ENCODE measurements at places on chromosomes 11 and 22. TPM values are rescaled to one million over a fixed set of nuclear protein-coding genes. Genes with fewer than 3 reads are reported as not detected.

Gene KCNQ1OT1
- 0.23 TPM for total RNA-seq

GRCh38 chr11:46682773-46683752 lies 17.4 kb downstream of the ARHGAP1 start:
- DNase-seq, result no peak

- no peak for DNase-seq
Measured at GRCh38 chr22:44407171-44407986, 90.7 kb downstream of the RTL6 start.

Gene GNAZ
- total RNA-seq, result 44.1 TPM

- DNase-seq, result no peak
Measured at GRCh38 chr11:9716275-9717039, 52.6 kb downstream of the SWAP70 start.

- DNase-seq, result no peak
Measured at GRCh38 chr22:42282943-42283277, 12.5 kb upstream of the TCF20 start.

GRCh38 chr11:57392066-57392762 lies 1.8 kb upstream of the PRG2 start:
- no peak for DNase-seq

DNA sequence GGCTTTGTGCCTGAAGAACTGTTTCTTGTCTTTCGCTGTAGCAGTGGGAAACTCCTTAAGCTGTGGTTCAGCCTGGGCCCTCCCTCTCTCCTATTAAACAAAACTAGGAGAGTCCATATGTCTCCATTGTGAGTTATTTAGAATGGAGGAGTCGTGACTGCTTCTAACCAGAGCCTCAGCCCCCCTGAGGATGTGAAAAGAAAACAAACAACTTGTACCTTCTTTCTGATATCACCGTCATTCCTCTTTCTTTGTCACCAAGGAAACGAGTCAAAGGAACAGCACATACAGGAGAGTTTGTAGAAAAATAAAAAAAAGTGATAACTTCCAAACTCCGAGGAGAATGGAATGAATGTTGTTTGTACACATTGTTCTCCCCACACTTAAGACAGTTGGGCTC lies 11.6 kb upstream of the EXT2 start:
- DNase-seq, result no peak

- DNase-seq, result no peak
Measured at GRCh38 chr11:65436412-65437032, 13.9 kb downstream of the NEAT1 start.
